ENCODE measurements at places on chromosomes 6 and 20.

DNA sequence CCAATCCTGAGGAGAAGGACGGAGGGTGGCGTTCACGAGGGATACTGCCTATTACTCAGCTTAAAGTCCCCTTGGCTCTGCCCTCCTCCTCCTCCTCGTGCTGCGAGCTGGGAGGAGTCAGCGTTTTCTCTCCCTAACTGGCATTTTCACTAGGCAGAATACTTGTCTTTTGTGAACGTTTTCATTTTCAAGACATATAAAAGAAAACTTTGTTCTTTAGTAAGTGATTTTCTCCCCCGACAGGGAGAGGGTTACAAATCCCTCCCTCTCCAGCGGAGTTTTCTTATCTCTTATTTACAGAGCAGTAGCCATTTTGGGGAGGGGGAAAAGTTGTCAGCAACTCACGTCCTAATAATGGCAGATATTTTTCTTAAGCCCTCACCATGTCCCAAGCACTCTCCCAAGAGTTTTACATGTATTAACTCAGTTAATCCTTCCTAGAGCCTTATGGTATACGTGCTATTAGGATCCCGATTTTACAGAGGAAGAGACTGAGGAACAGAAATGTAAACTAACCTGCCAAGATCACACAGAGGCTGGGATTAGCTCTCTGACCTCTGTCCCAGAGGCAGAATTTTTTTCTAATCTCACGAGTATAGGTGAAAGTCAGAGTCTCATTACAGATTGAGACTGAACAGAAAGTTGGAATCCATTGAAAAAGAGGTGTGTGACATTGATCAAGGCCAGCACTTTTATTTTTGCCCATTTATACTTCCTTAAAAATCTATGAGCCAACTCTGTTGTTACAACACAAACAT lies 30.0 kb upstream of the ZNF217 start:
- no peak for DNase-seq

DNA sequence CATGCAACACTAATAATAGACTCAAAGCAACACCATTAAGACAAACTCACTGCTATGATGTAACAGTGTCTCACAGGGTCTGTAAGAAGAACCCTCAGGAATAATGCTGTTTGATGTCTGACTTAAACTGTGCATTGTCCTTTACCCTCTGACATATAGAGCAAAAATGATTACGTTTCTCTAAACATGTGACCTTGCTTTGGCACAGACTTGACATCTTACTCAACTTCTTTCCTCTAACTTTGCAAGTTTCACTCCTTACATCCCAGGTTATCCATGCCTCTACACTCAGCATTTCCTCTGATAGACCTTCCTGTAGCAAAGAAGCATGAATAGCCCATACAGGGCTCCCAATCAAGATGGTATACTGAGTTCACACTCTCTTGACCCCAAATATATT lies 252.7 kb downstream of the UST start:
- DNase-seq: no peak

- DNase-seq: no peak
These were observed 159.9 kb upstream of the PCSK2 start for GRCh38 chr20:17066902-17067301.

GRCh38 chr20:11051136-11051535 lies 377.3 kb upstream of the JAG1 start:
- DNase-seq: no peak

DNA sequence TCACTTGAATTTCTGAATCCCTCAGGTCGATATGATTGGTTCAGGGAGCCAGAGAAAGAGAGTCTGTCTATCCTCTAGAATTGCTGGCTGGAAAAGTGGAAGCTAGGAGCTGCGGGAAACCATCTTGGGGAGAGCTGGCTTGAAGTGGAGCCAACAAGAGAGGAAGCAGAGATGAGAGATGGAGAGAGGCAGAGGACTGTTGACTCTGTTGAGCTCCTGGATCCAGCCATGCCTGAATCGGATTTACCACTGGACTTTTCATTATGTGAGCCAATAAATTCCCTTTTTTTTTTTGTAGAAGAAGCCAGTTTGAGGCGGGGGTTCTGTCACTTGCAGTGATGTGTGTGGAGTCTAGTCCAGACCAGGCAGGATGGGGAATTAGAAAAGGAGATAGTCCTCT lies 13.9 kb upstream of the SLC9A8 start:
- DNase-seq: no peak

DNA sequence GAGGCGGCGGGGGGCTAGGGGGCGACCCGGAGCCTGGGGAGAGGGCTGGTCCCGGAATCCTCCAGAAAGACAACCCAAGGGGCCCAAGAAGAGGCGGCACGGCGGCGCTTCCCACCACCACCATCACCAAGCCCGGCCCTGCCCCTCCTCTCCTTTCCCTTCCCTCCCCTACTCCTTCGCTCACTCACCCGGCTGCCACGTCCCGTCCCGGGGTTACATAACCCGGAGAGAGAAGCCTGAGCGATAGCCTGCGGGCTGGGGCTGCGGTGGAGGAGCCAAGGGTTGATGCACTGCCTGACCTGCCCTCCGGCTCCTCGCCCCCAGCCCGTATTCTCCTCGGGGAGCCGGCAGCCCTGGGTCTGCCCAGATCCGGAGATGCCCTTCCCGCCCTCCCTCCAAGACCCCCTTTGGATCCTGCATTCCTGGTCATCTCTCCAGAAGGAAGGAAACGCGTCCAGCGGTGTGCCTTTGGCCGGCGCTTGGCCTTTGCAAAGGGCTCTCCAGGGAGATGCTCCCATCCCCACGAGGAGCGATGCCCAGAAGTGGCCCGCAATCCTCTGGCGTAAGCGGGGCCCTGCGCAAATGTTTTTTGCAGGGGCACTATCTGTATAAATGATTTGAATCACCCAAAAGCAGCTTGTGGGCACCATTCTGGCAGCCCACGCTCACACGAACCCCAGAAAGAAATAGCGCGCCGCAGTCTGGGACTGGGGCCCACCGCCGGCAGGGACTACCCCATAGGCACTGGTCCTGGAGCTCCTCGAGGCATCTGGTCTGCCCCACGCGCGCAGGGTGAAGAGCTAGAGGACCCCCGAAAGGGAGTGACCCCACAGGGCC lies 4.6 kb upstream of the CPXM1 start:
- no peak for DNase-seq

- no peak for DNase-seq
These were observed 954 bp downstream of the HSD17B8 start for GRCh38 chr6:33205191-33206026.

- no peak for DNase-seq
These were observed 88.1 kb downstream of the SNAP25 start for GRCh38 chr20:10306440-10307358.

GRCh38 chr20:63346131-63347080 lies 14.7 kb downstream of the CHRNA4 start:
- no peak for DNase-seq

DNA sequence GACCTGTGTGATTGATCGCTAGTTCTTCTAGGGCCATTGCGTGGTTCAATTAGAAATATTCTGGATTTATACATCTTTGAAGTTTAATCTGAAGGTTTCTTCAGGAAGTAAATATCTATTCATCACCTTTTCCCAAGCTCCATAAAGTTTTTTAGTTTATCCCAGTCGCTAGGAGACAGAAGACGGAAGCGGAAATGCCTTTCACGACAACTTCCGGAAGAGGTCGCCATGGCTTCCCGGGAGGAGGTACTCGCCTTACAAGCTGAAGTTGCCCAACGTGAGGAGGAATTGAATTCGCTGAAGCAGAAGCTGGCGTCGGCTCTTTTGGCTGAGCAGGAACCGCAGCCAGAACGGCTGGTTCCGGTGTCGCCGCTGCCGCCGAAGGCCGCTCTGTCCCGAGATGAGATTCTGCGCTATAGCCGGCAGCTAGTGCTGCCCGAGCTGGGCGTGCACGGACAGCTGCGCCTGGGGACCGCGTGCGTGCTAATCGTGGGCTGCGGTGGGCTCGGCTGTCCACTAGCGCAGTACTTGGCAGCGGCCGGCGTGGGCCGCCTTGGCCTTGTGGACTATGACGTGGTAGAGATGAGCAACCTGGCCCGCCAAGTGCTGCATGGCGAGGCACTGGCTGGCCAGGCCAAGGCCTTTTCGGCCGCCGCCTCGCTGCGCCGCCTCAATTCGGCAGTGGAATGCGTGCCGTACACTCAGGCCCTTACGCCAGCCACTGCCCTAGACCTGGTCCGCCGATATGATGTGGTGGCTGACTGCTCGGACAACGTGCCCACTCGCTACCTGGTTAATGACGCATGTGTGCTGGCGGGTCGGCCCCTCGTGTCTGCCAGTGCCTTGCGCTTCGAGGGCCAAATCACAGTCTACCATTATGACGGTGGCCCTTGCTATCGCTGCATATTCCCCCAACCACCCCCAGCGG lies at the start of gene MOCS3:
MOCS3 (plus strand) TSS at position 204 of the 928 bp plus-strand sequence; CDS start at position 229, 25 bp downstream.
- DNase-seq: peak; percentile 35

DNA sequence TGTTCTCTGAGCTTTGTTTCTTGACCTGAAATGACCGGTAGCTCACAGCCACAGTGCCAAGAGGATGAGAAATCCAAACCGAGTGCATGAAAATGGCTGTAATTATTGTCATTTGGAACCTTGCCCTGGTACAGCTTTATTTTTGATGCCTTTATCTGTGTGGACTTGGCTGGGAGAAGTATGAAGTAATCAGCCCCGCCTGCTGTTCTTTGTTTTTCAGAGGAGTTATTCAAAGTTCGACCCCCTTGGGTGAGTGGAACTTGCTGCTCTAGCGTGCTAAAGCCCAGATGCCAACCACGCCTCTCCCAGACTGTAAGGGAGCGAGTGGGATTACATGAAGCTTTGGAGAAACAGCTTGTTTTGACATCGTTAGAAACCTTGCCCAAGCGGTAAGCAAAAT lies 48.3 kb downstream of the ECT2L start:
- DNase-seq: no peak

DNA sequence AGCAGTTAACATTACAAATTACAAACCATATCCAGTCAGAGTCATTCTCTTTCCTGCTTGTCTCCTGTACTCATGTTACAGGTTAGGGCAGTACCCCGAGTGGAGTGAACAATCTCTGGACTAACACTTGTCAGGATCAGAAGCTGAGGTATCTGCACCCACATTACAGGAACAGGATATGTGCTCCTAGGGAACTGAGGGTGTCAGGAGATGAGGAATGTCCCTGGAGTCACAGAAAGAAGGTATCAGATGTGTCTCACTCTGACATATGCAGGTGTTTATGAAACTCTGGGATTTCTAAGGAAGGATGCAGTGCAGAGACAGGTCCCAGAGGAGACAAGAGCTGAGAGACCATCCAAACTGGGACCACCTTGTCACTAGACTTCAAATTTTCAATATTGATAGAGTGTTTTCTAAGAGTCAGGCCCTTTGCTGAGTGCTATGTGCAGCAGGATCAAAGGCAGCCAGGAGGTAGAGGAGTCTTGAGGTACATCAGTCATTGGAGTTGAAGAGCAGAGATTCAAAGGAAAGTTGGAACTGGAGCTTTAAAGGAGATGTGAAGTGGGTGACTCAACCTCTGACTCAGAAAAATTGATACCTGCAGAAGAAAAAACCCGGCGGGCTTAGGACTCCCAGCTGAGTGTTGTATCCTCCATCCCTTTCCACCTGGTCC lies 12.6 kb downstream of the HLA-DPB1 start:
- no peak for DNase-seq

- DNase-seq: no peak
These were observed 115.1 kb upstream of the TOP1 start for GRCh38 chr20:40913224-40914185.

DNA sequence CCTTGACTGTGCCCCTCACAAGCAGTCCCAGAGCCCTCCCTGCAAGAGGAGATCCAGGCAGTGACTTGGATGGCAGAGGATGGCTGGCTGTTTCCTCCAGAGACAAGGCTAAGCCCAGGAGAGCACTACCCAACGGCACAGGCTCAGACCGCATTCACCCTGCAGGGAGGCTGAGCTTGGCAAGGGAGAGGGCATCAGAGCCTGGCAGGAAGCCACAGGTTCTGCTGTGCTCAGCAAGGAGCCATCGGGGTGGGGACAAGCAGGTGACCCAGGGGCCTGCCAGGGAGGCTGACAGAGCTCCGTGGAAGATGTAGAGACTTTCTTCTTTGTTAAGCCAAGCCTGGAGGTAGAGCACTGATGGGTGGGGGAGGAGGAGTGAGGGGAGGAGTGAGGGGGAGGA lies 159.2 kb upstream of the CST7 start:
- DNase-seq: no peak

- DNase-seq: no peak
These were observed 256 bp upstream of the OVOL2 start for GRCh38 chr20:18057994-18058349.

DNA sequence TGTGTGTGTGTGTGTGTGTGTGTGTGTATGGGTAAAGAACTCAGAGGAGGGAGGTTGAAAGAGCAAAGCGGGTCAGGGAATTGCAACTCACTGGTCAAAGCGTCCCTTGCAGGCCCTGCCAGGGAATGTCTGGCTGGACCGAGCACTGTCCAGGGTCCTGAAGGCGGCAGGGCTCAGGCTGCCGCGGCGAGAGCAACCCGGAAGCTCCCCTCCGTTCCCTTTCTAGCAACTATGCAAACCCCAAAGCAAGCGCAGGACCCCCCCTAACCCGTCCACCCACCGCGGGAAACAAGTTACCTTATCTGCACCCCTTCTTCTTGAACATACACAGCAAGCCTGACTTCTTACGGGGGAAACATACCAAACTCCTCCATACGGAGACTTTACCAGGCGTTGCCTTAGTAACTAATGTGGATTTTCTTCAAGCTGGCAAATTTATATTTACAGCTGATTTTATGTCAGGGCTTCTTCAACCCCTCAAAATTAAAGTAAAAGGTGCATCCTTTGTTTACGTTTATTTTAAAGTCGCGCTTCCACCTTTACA lies 538 bp upstream of the GRM1 start:
- DNase-seq: no peak

DNA sequence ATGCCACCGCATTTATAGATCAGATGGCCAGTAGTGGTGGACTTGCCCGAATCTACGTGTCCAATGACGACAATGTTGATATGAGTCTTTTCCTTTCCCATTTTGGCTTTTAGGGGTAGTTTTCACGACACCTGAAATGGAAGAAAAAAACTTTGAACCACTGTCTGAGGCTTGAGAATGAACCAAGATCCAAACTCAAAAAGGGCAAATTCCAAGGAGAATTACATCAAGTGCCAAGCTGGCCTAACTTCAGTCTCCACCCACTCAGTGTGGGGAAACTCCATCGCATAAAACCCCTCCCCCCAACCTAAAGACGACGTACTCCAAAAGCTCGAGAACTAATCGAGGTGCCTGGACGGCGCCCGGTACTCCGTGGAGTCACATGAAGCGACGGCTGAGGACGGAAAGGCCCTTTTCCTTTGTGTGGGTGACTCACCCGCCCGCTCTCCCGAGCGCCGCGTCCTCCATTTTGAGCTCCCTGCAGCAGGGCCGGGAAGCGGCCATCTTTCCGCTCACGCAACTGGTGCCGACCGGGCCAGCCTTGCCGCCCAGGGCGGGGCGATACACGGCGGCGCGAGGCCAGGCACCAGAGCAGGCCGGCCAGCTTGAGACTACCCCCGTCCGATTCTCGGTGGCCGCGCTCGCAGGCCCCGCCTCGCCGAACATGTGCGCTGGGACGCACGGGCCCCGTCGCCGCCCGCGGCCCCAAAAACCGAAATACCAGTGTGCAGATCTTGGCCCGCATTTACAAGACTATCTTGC lies 725 bp downstream of the EEF1A1 start:
- peak; percentile 68 for DNase-seq

Measured in stimulated activated CD8-positive, alpha-beta memory T cell treated with anti-CD3 and anti-CD28 coated beads, Interleukin-15, amount 100 ng/mL, for 24 hours (primary cell).